ENCODE measurements at places on chromosomes 11 and 22.

DNA sequence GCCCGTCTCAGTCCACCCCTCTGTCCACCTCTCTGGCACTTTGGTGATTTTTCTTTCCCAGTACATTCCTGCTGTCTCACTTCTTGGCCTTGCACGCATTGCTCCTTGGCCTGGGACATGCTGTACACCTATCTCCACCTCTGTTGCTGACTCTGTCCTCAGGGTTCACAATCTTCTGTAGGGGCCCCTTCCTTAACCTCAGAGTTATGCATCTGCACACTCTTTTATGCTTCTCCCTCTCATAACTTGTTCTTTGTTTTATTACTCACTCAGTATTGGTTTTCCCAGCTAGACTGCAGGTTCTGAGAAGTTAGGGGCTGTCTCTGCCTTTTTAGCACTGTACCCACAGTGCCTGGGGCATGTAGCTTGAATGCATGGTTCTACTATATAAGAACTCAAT is 139.1 kb upstream of the MTMR2 start:
- no peak for DNase-seq

DNA sequence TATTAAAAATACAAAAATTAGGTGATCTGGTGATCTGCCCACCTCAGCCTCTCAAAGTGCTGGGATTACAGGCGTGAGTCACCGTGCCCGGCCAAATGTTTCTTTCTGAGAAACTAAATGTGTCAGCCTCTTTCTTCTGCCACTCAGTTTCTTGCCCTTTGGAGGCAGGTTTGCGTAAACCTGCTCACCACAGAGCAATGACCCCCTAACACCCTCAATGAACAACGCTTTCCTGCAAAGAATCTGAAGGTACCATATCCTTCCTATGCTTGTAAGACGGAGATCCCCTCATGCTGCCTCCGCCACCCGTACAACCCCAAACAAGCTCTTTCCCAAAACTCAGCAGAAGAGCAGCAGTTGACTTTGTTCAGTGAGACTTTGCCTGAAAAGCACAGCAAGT is 38.7 kb upstream of the TTLL12 start:
- DNase-seq = no peak

DNA sequence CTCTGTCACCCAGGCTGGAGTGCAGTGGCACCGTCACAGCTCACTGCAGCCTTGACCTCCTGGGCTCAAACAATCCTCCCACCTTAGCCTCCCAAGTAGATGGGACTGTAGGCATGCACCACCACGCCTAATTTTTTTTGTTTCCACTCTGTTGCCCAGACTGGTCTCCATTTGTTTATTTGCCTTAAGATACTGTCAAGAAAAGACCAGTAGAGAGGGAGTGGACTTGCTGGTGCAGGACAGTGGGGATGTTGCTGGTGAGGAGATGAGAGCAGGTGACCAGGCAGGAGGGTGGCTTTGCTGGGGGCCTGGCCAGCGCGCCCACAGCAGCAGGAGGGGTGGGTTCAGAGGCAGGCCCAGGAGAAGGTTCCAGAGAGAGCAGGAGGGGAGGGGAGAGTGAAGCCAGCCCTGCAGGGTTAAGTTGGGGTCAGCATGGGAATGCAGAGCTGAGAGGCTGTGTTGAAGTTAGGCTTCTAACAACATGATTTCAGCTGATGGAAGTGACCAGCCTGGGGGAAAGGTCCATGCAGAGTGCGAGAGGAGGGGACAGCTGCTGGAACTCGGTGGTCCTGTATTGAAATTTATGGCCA is 35.8 kb downstream of the NADSYN1 start:
- no peak for DNase-seq

- no peak for DNase-seq
Observed at GRCh38 chr11:70489276-70489675, 90.9 kb downstream of the CTTN start.

DNA sequence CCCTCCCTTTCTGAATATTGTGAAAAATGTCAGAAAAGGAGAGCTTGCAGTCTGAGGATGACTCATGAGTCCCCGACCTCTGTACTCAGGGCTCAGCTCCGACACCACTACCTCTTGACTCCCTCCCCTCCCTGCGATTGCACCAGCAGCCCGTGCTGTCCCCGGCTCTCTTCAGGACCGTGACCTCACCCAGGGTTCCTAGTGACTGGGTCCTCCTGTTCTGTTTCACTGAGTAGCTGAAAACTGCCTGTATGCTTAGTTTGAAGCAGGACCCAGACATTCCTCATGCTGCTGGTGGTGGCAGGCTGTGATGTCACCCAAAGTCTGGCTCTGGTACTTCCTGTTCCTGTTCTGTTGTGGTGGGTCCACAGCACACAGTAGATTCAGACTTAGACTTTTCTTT is 11.7 kb downstream of the PHRF1 start:
- no peak for DNase-seq

DNA sequence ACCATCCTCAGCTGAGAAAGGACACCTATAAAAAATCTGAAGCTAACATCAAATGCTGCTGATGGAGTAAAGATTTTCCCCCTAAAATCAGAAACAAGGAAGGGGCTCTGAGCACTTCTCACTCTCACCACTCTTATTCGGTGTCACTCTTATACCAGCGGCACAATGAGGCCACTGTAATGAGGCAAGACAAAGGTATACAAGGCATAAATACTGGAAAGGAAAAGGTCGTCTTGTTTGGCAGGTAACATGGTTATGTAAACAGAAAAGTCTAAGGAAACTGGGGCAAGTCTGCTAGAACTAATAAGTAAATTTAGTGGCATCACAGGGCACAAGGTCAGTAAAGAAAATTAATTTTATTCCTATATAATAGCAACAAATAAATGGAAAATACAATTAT is 8.1 kb upstream of the MOB2 start:
- DNase-seq = no peak

DNA sequence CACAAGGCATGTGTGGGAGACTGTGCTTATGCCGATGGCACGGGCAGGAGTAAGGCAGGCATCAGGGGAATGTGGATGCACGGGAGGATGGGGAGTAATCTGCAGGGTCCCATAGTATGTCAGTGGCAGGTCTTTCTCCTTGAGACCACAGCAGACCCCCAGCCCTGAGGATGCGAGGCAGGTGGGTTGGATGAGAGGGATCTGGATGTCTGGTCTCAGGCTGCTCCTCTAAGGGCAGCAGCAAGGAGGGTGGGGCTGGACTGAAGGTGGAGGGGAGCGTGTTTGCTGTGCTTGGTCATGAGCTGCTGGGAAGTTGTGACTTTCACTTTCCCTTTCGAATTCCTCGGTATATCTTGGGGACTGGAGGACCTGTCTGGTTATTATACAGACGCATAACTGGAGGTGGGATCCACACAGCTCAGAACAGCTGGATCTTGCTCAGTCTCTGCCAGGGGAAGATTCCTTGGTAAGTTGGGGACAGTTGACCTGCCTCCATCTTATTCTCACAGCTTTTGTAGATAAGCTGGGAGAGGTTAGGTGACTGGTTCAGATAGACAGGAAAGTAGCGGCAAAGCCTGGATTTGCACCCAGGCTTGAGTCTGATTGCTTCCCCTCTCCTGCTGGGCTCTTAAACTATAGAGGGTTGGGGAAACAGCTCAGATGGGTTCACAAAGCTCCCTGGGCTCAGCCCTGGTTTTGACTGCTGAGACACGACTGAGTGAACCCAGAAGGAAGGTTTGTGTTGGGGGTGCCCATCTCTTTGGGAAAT is at the start of gene APOL1:
Gene APOL1 (plus strand): TSS at position 380 of the 769 bp plus-strand sequence. CDS start 1,823 bp downstream, outside the sequence.
- no peak for DNase-seq

- DNase-seq = peak; percentile 74
Observed at GRCh38 chr11:46710821-46711269, 8.2 kb upstream of the F2 start.

- DNase-seq = no peak
Observed at GRCh38 chr11:122226810-122227379, 110.9 kb upstream of the BLID start.

GRCh38 chr11:130554241-130555055 is 106.0 kb downstream of the ADAMTS15 start:
- no peak for DNase-seq

GRCh38 chr11:7444091-7444981 is 41.0 kb upstream of the OLFML1 start:
- DNase-seq = no peak

GRCh38 chr11:86636275-86636674 is 36.1 kb downstream of the ME3 start:
- no peak for DNase-seq

GRCh38 chr11:77473801-77474683 is at the start of gene PAK1:
Gene PAK1, minus strand, starts transcription at chr11:77474094. Its CDS starts 81,574 bp downstream, at chr11:77392520.
- peak; percentile 4 for DNase-seq

GRCh38 chr11:83044958-83045712 is 26.6 kb downstream of the RAB30 start:
- DNase-seq = no peak

GRCh38 chr11:126337474-126338241 is 17.8 kb upstream of the ST3GAL4 start:
- DNase-seq = no peak

DNA sequence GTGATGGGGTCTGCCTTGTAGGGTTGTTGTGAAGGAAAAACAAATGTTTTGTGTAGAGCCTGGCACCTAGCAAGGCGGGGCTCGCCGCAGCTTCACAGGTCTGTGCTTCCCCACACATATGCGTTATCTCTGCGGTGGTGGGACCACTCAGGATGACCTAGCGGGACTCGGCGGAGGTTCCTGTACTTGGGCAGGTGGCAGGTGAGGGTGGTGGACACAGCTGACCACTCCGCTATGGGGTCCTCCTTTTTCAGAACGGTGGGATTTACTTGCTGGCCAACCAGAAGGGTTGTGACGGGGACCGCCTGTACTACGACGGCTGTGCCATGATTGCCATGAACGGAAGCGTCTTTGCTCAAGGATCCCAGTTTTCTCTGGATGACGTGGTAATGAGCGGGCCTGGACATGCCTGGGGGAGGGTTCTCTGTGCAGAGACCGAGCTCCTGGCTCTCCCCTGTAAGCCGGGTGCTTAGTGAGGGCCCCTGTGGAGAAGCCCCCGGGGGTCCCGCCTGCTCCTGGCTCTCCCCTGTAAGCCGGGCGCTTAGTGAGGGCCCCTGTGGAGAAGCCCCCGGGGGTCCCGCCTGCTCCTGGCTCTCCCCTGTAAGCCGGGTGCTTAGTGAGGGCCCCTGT is 21.3 kb downstream of the NADSYN1 start:
- no peak for DNase-seq

GRCh38 chr11:2867722-2868505 is 17.7 kb downstream of the CDKN1C start:
- DNase-seq = no peak

DNA sequence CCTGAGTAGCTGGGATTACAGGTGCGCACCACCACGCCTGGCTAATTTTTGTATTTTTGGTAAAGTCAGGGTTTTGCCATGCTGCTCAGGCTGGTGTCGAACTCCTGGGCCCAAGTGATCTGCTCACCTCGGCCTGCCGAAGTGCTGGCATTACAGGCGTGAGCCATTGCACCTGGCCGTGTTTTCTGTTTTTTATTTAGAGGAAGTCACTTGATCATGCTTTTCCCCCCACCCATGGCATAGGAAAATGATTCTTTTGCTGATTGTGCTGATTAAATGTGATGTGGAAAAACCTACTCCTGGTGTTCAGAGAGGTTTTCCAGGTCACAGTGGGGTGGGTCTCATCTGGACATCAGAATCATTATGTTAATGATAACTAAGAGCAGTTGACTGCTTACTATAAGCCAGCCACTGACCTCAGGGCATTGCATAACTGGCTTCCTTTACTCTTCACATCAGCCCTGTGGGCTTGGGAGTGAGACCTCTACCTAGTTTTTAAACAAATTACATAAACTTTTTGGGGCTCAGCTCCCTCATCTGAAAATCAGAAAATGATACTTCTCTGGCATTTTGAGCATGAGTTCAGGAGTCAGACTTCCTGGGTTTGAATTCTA is 71.0 kb downstream of the PTPRJ start:
- no peak for DNase-seq

- DNase-seq = no peak
Observed at GRCh38 chr11:19168090-19168489, 33.7 kb downstream of the CSRP3 start.

- peak; percentile 55 for DNase-seq
Observed at GRCh38 chr11:13335319-13335718, 57.7 kb downstream of the BMAL1 start.

- no peak for DNase-seq
Observed at GRCh38 chr22:49356428-49356827, 471.2 kb downstream of the BRD1 start.

GRCh38 chr11:96272529-96273222 is 70.3 kb downstream of the MAML2 start:
- no peak for DNase-seq

DNA sequence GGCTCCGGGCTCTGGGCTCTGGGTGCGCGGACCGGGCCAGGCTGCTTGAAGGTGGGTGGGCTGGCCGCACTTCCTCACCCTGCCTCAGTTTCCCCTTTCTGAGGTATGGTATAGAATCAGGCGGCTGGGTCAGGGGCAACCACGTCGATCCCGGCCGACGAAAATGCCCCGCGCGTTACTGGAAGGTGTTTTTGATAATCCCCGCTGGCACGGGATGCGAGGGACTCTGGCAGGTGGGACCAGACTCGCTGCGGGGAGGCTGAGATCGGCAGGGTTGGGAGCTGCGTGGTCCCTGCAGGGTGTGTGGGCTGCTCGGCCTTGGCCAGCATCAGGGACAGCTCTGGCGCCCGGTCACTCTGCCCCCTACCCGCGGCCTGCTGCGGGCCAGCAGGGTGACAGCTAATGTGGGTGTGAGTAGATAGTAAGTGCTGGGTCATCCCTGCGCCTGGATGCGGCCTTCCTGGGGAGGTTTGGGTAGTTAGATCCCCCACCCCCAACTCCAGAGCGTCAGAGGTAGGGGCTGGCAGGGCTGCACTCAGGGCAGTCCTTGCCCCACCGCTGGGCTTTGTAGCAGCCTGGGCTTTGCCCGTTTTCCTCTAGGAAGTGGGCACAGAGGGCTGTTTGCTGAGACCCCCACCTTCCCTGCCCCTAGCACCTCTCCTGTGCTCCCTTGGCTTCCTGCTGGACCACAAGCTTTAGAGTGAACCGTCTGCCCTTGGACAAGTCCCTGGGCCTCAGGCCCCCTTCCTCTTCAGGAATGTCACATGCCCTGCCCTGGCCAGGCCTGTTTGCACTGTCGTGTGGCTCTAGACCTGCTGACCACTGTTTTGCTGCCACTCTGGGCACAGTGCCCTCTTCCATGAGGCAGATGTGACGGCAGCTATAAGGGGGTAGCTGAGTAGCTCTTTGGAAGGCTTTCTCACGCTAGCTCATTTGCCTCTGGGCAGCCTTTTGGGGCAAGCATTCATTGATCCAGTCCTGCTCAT is 579 bp downstream of the TANGO2 start:
- peak; percentile 25 for DNase-seq

DNA sequence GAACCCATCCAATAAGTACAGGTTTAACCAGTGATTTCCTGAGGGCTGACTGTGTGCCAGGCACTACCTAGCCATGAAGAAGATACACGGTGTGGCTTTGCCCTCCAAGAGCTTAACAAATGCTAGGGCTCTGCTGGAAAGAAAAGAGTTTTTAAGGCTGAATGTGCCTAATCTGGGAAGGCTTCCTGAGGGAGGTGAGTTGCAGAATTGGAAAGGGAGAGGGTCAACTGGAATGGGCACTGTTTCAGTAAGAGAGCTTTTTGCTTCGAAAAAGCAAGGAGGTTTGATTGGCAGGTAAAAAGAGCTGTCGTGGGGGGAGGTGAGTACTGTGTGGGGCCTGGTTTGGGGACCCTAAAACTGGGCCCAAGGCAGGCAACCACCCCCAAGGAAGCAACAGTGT is 2.7 kb downstream of the FAM83F start:
- DNase-seq = no peak

GRCh38 chr11:18490319-18490718 is 34.7 kb downstream of the LDHAL6A start:
- DNase-seq = no peak

- DNase-seq = no peak
Observed at GRCh38 chr11:127656116-127656836, 655.7 kb upstream of the KIRREL3 start.

Measured in AG09319 (cell line).